ENCODE measurements at places on chromosomes 12 and 14. TPM values are rescaled to one million over a fixed set of nuclear protein-coding genes. Genes with fewer than 3 reads are reported as not detected.

The KRT4 gene
- not detected for total RNA-seq

- H3K36me3 ChIP-seq: peaks cover 12% of the 10 kb centered on the region
- no peak overlapping the region for H3K27ac ChIP-seq
- H3K4me3 ChIP-seq: no peak overlapping the region
- peaks cover 48% of the 10 kb centered on the region for H3K4me1 ChIP-seq
- no peaks in the 10 kb centered on the region for H3K27me3 ChIP-seq
Observed at GRCh38 chr14:91847693-91848092, 19.6 kb downstream of the TC2N start.

DNA sequence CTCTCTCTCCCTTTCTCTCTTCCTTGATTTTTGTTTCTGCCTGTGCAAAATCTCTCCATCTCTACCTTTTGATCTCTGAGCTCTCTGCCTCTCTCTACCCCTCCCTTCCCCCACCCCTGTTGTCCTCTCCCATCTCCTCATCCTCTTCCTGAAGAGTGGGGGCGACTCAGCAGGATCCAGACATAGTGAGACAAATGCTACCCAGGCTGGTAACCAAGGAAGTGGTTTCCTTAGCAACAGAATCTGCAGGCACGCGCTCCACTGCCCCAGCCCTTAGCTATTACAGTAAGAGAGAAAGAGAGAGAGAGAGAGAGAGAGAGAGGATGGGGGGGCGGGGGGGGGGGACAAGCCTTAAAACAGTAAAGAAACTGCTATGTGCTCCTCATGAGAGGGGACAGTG, 85.6 kb downstream of the CMKLR1 start:
- H3K27me3 ChIP-seq: peaks cover 11% of the 10 kb centered on the region
- peaks cover 2% of the 10 kb centered on the region for H3K4me1 ChIP-seq
- DNase-seq: no peak
- no peak overlapping the region for H3K27ac ChIP-seq
- H3K4me3 ChIP-seq: no peak overlapping the region

DNA sequence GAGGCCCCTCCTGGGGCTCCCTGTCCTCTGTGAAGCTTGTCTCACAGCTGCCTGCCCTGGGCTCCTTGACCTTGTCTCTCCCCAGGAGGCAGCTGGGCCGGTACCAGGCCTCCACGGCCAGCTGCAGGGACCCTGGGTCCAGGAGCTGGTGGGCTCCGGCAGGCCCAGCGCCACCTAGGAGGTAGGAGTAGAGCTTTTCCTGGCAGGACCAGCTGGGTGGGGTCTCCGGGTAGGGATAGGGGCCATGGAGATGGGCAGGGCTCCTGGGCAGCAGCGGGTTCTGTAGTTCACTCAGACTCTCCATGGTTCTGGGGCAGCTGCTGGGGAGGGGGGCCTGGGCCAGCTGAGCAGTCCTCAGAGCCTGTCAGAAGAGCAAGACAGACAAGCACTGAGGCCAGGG, 16.6 kb downstream of the SYNDIG1L start:
- no peaks in the 10 kb centered on the region for H3K36me3 ChIP-seq
- peaks cover 4% of the 10 kb centered on the region for H3K27me3 ChIP-seq
- H3K4me1 ChIP-seq: no peaks in the 10 kb centered on the region
- H3K4me3 ChIP-seq: no peak overlapping the region

GRCh38 chr12:43338848-43339526, 213.0 kb downstream of the ADAMTS20 start:
- DNase-seq: no peak
- H3K27ac ChIP-seq: no peak overlapping the region
- peaks cover 4% of the 10 kb centered on the region for H3K27me3 ChIP-seq
- no peaks in the 10 kb centered on the region for H3K36me3 ChIP-seq
- no peak overlapping the region for H3K4me3 ChIP-seq
- peaks cover 2% of the 10 kb centered on the region for H3K4me1 ChIP-seq

DNA sequence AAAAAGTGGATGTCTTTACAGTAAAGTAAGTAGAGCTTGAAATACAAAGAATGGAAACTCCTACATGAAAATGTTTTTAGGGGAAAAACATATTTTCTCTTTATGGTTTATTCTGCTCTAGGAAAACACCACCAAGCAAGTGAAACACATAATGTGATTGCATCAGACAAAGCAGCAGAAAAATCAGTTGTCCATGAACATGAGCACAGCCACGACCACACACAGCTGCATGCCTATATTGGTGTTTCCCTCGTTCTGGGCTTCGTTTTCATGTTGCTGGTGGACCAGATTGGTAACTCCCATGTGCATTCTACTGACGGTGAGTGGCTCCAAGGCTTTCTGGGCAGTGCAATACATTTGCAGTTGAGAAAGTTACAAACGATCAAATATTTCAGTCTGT, 42.6 kb upstream of the PLEKHD1 start:
- peaks cover 12% of the 10 kb centered on the region for H3K4me1 ChIP-seq
- peak overlapping the region; percentile 56 for H3K4me3 ChIP-seq
- DNase-seq: no peak
- no peaks in the 10 kb centered on the region for H3K27me3 ChIP-seq

DNA sequence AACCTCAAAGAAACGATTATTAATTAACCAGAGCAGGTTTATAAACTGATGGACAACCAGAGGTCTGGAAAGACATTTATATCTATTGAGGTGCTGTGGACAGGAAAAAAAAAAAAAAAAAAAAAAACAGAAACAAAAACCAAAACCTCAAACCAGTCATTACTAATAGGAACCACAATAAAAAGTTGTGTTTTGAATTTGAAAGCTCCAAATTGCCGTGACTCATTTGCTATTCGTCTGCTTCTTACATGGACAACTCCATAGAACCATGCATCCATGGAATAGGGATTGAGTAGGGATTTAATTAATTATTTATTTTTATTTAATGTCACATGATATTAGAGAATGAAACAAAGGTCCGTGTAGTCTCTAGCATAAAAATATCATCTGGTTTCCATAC, 134.1 kb upstream of the SSTR1 start:
- H3K36me3 ChIP-seq: no peaks in the 10 kb centered on the region
- peaks cover 59% of the 10 kb centered on the region for H3K4me1 ChIP-seq
- H3K27me3 ChIP-seq: no peaks in the 10 kb centered on the region
- no peak for DNase-seq
- H3K4me3 ChIP-seq: no peak overlapping the region

The WASHC3 gene
- total RNA-seq: 36.1 TPM

Measured in activated CD4-positive, alpha-beta T cell treated with anti-CD3 and anti-CD28 coated beads for 36 hours (primary cell).